ENCODE measurements at places on chromosomes 13 and 19. TPM values are rescaled to one million over a fixed set of nuclear protein-coding genes. Genes with fewer than 3 reads are reported as not detected.

Gene RRAS
- 1.2 TPM for polyA plus RNA-seq

Gene ZNF737
- polyA plus RNA-seq = 81.2 TPM

Gene SHFL
- polyA plus RNA-seq = 0.66 TPM

Gene CD70
- polyA plus RNA-seq = not detected

Gene KCNRG
- 6.7 TPM for polyA plus RNA-seq

Gene FUT3
- polyA plus RNA-seq = 0.82 TPM

Gene ZNF667
- 17.4 TPM for polyA plus RNA-seq

Gene DAND5
- polyA plus RNA-seq = not detected
